ENCODE measurements at places on chromosomes 4 and X.

GRCh38 chr4:121951521-121952110, at the start of gene TRPC3:
Gene TRPC3, minus strand, starts transcription at chr4:121952060. Its CDS starts 380 bp downstream, at chr4:121951680.
- peak; percentile 16 for DNase-seq

GRCh38 chr4:169159624-169160171, 111.1 kb downstream of the SH3RF1 start:
- no peak for DNase-seq

GRCh38 chr4:88821522-88821921, 123.9 kb upstream of the NAP1L5 start:
- DNase-seq: no peak

- no peak for DNase-seq
These were observed 4.5 kb downstream of the RAPGEF2 start for GRCh38 chr4:159107203-159107925.

GRCh38 chr4:14915018-14915417, 87.3 kb upstream of the CPEB2 start:
- no peak for DNase-seq

- no peak for DNase-seq
These were observed 52.1 kb upstream of the TBC1D9 start for GRCh38 chr4:140808256-140808655.

DNA sequence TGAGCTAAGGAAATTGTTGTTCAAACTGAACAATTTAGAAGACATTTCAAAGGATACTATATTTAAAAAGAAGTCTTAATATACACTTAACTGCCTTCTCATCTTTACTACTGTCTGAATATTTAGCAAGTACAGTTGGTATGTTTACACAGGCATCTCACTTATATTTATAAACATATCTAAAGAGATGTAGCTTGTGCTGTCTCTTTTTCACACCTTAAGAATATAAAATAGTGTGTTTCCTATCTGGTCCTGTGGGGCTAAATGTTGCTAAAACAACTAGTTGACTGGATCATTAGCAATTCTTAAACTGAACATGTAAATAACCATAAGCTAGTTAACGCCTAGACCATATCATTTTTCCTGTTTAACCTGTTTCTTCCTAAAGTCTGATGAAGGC, 336.3 kb downstream of the PPP3CA start:
- DNase-seq: no peak

DNA sequence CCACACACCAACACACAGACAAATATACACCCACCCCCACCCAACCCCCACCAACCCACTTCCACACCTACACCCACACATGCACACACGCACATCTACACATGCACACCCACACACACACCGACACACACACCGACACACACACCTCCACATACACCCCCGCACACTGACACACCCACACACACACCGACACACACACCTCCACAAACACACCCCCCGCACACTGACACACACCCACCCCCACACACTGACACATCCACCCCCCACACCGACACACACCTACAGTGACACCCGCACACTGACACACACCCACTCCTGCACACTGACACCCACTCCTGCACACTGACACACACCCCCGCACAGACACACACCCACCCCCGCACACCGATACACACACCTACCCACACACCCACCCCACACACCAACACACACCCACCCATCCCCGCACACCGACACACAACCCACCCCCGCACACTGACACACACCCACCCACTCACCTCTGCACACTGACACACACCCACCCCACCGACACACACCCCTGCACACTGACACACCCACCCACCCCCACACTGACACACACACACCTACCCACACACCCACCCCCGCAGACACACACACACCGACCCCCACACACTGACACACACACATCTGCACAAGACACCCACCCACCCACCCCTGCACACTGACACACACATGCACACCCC, 31.1 kb downstream of the FGFRL1 start:
- DNase-seq: no peak

DNA sequence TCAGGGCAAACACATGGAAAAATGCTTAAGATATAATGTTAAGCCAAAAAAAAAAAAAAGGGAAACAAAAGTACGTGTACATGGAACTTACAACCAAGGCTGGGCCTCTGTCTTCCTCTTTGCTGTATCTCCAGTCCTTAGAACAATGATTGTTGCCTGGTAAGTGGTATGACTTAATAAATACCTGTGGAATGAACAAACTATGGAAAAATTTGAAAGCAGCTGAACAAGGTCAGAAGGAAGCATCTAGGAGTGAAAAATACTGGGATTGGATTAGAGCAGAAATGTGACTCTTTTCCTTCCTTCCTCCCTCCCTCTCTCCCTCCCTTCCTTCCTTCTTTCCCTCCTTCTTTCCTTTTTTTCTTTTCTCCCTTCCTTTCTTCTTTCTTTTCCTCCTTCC, 54.2 kb upstream of the SMIM10 start:
- no peak for DNase-seq

- no peak for DNase-seq
These were observed 21.5 kb downstream of the CXCL8 start for GRCh38 chr4:73761856-73762255.

- no peak for DNase-seq
These were observed 105.4 kb downstream of the HS6ST2 start for GRCh38 chrX:132853040-132853439.

DNA sequence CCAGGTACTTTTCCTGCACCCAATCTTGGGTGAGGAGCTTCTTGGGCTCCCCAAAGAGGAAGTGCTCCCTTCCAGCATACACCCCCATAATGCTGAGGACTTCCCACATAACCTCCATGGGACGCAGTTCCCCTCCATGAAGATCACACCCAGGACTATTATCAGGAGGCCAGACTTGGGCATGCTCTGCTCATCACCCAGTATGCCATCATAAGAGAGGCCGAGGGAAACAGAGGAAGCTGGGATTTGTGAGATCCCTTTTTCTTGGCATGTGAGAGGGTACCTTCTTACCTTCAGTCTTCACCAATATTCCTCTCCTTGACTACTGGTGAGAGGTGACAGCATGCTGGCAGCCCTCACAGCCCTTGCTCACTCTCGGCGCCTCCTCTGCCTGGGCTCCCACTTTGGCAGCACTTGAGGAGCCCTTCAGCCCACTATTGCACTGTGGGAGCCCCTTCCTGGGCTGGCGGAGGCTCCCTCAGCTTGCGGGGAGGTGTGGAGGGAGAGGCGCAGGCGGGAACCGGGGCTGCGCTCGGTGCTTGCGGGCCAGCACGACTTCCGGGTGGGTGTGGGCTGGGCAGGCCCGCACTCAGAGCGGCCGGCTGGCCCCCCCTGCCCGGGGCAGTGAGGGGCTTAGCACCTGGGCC, 15.7 kb upstream of the HSFX1 start:
- DNase-seq: no peak

DNA sequence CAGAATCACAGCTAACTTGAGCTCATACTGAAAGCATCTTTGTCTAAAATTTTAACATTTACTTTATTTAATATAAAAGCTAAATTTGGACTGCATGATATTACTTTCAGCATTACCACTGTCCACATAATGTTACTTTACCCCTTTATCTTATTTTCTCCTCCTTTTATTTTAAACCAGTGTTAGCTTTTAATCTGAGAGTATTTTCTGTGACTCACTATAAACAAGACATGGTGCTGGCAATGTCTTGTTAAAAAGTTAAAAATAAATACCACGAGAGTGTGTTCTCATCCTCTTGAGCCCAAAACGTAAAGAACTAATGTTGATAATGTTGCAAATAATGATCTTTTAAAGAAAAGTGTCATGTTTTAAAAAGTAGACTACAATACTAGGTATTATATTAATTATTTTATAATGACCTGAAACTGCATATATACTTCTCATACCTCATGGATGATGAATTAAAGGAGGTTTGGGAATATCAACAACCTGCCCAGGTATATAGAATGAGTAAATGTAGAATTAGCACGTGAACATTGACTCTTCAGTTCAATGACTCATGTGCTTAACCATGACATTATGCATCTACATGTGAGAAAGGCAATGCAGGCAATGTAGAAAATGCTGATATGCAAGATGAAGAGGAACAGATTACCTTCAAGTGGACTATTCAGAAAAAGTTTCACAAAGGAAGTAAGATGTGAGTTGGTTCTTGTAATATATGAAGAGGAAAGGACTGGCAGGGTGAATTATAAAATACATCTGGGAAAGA, 454.1 kb upstream of the ADGRL3 start:
- DNase-seq: no peak

DNA sequence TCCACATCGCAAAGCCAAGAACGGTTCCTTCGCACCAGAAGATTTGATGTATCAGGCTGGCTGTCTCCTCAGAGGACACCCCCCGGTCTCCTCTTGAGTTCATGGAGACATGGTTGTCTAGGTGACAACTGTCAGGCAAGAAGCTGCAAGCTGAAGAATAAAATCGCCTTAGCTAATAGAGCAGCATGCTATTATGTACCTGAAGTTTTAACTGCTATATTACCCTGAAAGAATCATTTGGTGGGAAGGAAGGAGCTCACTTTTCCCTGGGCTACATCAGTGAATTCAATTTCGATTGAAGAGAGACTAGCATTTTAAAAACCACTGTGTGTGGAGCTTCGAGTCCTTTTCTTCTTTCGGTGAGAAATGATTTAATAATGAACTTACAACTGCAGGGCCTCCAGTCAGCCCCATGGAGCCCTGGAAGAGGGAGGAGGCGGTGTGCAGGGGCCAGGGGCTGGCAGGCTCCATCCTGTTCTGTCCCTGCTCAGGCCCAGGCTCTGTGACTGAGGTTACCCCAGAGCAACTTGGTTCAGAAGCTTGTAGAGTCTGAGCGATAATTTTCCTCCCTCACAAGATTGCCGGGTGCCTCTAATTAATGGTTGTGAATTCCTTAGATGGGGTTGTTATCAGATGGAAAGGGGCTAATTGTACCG, 191.3 kb downstream of the MID1IP1 start:
- DNase-seq: no peak

- peak; percentile 65 for DNase-seq
These were observed at the start of gene FGFR3 for GRCh38 chr4:1792832-1793495. Gene FGFR3, plus strand, starts transcription at chr4:1793293. Its CDS starts 642 bp downstream, at chr4:1793935.

GRCh38 chr4:171636606-171637005, 176.6 kb upstream of the GALNTL6 start:
- DNase-seq: no peak

GRCh38 chr4:48815483-48815882, 15.4 kb upstream of the OCIAD1 start:
- DNase-seq: no peak

DNA sequence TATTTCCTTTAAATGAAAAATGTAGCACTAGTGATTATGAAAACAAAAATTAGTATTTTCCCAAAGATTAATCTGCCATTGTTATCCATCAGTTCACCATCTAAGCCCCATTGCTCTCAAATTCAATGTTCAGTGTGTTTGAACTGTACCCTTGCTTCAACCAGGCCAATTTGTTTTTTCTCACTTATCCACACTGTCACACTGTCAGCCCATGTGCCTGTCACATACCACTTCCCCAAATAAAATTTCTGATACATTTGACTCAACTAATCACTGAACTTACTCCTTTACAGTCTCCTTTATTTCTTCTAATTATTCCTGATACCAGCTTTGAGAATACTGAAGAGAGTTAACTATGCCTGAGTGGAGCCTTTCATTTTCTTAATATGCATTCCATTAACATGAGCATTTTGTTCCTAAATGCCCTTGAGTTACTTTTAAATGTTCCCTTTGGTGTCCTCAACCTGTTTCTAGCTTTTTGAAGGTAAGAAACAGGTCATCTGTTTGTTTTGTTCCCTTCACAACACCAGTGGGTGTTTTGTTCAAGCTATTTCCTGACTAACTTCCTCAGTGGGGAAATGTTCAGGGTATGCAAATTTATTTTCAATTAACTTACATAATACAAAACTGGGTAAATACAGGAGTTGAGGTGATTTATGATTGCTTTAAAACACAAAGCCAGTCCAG, 117.1 kb downstream of the RPA4 start:
- no peak for DNase-seq

DNA sequence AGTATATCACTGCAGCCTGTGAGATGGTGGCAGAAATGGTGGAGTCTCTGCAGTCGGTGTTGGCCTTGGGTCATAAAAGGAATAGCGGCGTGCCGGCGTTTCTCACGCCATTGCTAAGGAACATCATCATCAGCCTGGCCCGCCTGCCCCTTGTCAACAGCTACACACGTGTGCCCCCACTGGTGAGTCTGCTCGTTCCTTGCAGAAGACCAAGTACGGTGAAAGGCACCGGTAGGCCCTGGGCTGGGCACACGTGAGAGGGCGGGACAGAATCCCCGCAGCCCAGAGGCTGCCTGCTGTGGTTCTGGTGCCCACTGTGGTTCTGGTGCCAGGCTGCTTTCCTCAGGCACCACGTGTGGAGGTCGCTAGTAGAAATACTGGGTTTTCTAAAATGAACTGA, 31.2 kb upstream of the MSANTD1 start:
- no peak for DNase-seq

Data from muscle of back (tissue), 13 donors.